Adrenal gland (tissue), 19 donors: ENCODE measurements at places on chromosomes 5 and 9.
A peak's percentile ranks its signal among the peaks of the same experiment; 100 is the strongest.

DNA sequence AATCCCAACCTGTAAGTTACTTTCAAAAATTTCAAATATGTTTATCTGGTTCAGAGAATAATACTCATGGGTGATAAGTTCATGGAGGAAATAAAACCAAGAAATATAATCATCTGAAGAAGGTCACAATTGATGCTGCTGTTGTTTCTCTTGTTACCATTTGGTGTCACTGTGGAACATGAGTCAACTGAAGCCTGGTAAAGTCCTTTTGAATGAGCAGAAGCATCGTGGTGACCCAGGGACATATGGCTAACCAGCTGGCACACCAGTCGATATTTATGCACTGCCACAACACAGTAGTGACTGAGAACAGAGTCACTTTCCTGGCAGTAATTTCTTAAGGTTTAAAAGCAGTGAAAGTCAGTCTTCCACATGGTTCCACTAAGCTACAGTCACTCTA, 612.9 kb upstream of the TLE4 start:
- DNase-seq, result no peak

GRCh38 chr5:141512390-141512910, 23.6 kb downstream of the PCDHGC5 start:
- DNase-seq, result peak; percentile 98

DNA sequence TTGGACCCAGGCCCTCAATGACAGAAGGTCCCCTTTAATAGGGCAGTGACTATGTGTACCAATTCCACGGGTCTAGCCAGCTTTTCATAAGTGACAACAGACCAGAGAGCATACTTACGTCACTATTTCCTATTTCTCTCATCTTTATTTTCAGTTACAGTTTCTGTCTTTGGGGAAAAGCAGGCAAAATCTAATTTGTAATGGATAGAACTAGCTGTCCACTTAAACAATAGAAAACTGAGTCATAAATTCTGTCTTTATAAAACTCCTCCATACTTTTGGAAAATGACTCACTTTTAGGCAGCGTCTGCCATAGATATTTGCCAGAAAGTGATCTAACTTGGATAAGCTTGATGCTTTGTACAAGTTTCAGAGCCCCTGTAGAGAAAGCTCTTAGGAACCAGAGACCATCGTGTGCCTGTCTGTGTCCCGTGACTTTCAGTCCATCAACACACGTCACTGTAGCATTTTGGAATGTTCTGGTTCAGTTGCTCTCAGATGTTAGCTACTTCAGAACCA, 101.9 kb downstream of the F2RL2 start:
- no peak for DNase-seq

DNA sequence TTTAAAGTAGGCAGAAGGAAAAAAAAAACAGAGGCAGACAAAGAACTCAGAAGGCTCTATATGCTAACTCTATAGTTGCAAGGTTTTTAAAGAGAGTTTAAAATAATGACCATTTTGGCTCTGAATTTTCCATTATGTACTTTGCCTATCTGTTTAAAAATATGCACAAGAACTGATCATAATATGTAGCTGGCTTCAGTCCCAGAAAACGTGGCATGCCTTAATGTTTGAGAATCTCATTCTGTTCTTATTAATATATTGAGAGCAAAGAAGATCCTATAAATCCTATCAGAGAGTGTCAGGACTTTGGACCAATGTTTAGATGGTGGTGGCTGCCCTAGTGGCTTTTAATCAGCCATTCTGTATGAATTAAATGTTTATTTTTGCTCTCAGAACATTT, 121.5 kb downstream of the JMY start:
- no peak for DNase-seq

- peak; percentile 47 for DNase-seq
Observed at GRCh38 chr9:34158362-34158869, 20.4 kb upstream of the UBAP1 start.

GRCh38 chr5:128154943-128155342, 71.4 kb downstream of the SLC12A2 start:
- no peak for DNase-seq

- no peak for DNase-seq
Observed at GRCh38 chr9:136697146-136697820, 10.0 kb upstream of the AGPAT2 start.
